Stimulated activated CD4-positive, alpha-beta T cell treated with anti-CD3 and anti-CD28 coated beads, Interleukin-4, amount 100 ng/mL, for 4 hours (primary cell): ENCODE measurements at places on chromosomes 2 and 18.

DNA sequence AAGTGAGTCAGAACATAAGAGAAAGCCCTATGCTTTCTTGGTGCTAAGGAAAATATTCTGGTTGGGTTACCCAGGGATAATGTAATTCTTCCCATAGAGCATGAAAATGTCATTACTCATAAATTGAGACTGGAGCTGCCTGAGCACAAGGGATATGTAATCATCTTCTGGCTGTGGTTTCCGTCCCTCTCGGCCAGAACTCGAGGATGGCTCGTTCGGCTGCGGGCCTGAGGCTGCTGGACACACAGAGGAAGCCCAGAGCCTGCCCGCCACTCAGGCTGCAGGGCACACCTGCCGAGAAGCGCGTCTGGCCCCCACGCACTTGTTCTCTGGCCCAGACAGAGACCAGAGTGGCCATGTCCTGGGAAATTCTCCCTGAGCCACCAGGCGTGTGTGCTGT lies 104.9 kb downstream of the ASAP2 start:
- DNase-seq, result no peak

DNA sequence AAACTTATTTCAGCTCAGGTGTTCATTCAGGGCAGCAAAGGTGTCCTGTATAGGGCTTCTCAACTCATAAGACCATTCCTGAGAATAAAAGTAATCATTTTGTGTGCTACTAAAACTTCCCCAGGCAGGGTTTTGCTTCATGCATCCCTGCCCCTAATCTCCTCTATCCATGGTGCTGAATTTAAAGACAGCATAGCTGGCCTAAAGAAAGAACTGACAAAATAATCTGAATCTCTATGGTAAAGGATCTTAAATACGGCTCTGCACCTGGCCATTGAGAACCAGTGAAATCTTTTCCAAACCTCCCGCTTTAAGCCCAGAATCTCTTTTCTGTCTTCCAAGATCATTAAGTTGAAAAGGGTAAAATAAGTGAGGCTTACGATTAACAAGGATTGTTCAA lies 292.1 kb upstream of the KLHL29 start:
- no peak for DNase-seq

DNA sequence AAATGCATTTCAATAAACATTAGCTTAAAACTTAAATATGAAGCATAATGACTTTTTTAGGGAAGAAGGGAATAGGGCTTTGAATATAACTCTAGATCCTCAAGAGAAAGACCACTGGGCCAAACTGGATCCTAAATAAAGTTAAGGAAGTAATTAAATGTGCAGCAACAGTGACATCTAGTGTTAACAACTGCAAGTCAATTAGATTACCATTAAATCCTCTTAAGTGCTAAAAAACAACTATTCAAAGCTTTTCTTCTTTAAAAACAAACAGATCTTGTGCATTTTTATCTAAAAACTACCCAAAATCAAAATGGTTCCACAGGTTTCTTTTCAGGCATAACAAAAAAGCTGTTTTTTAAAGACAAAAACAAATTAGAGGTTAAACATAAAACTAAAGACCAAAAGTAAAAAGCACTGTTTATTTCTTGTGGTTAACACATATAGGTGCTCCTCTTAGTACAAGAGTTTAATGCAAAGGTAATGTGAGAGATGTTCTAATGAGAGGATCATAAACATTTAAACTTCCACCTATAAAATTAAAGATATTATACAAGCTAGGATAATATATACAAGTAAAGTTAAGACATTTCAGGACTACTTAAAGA lies 111.4 kb downstream of the THADA start:
- DNase-seq, result no peak

- DNase-seq, result no peak
Measured at GRCh38 chr2:215615803-215616174, 179.9 kb upstream of the FN1 start.

DNA sequence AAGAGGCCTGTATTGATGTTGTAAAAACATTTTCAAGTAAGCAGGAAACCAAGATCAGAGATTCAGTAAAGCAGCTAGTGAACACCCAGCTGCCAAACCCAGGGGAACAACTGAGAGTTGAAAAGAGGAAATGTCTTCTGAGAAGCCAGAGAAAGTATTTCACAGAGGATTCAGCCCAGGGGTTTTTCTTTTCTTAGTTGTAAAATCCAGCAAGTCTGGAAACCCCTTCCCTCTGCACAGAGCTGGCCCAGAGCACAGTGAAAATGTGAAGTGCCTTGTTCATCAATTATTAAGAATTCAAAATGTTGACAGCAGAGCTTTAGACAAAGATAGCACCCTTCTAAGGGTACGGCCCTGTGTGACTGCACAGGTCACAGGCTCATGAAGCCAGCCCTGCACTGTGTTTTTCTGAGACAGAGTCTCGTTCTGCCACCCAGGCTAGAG lies 28.4 kb downstream of the AFF3 start:
- no peak for DNase-seq

GRCh38 chr2:28004086-28004485 lies 113.6 kb downstream of the BABAM2 start:
- no peak for DNase-seq

DNA sequence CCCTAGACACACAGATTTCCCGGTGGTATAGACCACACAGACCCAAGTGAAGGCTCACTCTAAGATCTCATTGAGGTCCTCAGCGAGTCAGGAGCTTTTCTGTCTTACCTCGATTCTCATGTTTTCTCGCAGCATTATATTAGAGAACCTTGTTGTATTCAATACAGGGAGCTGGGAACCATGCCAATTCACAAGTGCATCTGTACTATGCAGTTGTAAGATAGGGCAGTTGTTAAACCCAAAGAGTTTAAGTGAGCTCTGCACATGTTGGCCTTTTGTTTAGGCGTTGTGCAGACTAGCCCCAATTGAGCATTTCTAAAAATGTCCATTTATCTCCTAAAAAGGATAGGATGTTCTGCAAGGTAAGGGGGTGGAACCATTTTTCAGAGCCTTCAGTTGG lies 59.6 kb downstream of the FEZ2 start:
- DNase-seq, result no peak

GRCh38 chr18:56382541-56382940 lies 255.9 kb downstream of the TXNL1 start:
- no peak for DNase-seq

- DNase-seq, result no peak
Measured at GRCh38 chr18:24364177-24364576, 33.4 kb downstream of the OSBPL1A start.

DNA sequence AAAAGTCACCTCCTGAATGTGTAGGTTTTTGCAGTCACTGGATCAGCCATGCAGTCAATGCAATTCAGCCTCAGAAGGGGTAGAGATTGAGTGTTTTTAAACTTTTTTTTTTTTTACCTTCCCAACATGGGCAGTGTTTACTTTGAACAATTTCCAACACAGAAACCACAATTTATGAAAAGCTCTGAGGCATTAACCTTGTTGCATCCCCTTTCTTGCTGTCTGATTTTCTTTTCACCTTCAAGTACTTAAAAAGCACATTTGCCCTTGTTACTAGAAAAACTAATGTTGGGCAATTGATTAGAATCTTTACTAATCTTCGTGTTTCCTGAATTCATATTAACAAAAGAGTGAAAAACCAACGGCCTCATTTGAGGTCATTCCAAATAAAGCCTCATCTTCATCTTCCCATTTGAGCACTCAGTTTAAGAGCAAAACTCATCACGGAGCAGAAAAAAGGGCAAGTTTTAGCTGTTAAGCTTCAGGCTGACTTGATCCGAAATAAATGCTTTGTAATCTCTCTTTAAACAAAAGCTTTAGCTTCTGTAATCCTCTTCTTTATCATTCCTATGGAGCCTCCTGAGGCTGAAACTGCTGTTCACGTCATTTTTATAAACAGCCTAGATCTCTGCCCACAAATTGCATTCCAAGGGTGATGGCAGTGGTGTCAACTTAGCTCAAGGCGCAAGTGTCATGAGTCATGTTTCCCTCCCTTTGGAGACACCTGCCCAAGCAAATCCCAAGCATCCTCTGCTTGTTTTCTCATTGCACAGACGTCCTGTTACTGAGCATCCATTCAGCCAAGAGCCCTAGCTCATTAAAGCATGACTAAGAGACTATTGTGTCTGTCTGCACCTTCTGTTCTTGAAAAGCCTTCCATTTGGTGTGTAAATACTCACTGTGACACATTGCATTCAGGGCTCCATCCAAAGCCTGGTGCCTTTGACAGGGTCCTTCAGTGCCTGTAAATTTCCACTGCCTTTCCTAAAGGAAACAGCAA lies 107.7 kb downstream of the HNMT start:
- no peak for DNase-seq

- no peak for DNase-seq
Measured at GRCh38 chr18:24022161-24022560, 7.6 kb downstream of the TTC39C start.

DNA sequence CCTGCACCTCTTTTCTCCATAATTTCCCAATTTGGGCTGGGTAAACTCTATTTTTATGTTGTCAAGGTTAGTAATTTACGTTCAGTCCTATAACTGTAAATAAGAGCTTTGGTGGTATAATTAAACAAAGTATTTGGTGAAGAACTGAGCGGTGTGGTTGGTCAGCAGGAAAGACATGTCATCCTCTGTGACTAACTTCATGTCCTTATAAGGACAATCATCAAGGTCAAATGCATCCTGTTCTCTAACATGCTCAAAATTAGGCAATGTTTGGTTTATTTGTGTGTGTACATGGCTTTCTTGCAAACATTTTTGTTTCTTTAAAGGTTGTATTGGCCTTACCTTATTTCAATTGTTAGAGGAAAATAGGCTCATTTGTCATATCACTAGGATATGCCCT lies 121.5 kb upstream of the NABP1 start:
- DNase-seq, result no peak

- DNase-seq, result no peak
Measured at GRCh38 chr2:132873738-132874137, 203.7 kb upstream of the LYPD1 start.

GRCh38 chr18:44047585-44047984 lies 633.1 kb upstream of the SETBP1 start:
- DNase-seq, result no peak

- DNase-seq, result no peak
Measured at GRCh38 chr18:43563780-43564179, 286.5 kb upstream of the SYT4 start.

DNA sequence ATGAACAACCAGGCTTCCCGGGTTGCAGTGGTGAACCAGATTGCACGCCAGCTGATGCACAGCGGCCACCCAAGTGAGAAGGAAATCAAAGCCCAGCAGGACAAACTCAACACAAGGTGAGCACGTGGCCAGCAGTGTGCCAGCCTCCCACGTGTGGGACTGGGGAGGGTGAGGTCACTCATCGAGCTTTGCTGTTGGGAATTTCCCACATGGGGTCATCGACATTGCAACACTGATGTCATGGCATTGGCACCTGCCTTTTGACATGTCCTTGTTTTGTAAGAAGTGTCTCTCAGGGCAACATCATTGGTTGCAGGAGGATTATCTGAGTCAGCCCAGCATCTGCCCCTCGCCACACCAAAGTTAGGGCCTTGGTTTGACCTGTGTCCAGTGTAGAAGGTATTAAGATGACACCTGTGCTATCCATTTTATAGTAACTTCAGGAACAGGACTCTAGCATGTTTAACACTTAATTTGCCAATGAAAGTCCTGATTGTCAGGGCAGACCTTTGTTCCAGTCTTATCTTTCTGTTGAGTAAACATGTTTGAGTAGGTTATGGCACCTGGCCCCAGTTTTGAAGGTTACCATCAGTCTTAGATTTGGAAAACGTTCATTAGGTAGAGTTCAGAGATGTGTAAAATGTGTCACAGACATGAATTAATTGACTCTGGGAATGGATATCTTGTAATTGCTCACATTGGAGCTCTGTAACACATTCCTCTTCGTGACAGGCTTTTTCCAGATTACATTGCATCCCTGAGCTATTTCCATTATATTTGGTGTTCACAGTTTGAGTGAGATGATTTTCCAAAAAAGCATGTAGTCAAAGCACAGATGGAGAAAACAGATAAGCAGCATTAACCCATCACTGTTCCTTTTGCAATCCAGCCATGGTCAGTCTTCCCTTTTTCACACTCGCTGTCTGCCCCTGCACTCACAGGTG lies 93.3 kb upstream of the EML6 start:
- DNase-seq, result no peak

DNA sequence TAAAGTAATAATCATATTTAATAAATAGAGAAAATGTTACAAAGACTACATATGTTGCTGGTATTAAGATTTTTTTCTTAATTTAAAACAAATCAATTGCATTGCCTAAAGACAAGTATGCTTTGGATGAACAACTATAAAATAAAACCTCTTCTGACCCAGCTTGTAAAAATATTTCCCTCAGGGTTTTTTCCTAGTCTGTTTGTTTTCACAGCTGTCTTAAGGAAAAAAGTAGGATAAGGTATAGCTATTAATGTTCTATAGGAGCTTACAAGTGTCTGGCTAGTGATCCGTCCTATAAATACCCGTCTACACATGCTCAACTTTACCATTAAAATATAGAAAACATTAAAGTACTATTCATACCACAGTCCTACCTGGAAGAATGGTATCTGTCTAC lies 97.1 kb downstream of the NOL10 start:
- DNase-seq, result no peak

DNA sequence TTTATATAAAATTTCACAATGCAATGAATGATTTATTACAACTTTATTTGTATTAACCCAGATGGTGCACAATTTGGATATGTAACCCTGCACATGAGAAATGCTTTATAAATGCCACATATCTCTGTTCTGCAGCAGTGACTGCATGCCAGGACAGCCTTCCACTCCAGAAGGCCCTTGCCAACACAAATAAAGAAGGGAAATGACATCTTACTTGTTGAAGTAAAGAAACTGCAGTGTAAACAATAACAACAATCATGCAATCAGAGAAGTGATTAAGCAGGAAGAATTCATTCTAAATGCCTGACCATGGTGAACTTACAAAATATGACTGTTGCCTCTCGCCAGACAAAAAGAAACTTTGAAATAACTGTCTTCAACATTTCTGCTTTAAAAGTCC lies 129.9 kb upstream of the CHST9 start:
- no peak for DNase-seq

DNA sequence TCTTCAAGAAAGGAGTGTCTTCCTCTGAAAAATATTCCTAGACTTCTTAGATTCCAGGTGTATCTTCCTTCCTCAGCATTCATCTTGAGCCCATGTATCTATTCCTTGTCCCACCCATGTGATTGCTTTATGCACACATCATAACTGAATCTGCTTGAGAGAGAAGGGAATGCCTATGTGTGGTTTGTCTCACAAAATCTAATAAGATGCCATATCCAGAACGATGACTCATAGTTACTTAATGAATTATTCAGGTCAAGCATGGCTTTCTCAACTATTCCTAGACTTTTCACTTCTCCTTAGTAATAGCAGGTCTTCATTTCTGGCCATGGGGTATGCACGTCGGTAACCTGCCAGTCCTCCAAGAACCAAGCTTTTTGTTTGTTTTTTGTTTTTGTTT lies 121.8 kb downstream of the SETBP1 start:
- no peak for DNase-seq

DNA sequence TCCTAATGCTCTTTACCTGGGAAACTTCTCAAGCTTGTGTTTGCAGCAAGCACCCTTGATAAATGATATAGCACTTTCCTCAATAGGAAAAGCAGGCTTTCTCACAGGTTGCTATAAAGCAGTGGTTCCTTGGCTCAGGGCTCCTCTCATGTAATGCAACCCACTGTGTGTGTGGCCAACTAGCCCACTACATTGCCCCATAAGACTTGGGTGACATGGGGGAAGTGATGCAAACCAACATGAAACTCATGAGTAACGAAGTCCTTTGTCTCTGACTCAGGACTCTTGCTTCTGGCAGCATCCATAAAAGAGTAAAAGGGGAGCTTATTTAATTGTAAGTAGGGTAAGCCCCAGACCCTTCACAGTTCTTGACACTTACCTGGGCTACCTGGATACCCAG lies 106.9 kb downstream of the COL4A4 start:
- DNase-seq, result no peak
